ENCODE measurements at places on chromosomes 7 and 10.

- DNase-seq: no peak
These were observed 105.8 kb downstream of the USP6NL start for GRCh38 chr10:11505639-11506038.

- no peak for DNase-seq
These were observed 361.8 kb downstream of the GATA3 start for GRCh38 chr10:8416192-8416701.

GRCh38 chr7:105224884-105225651 is 163.7 kb downstream of the SRPK2 start:
- peak; percentile 97 for DNase-seq

- DNase-seq: no peak
These were observed 102.0 kb downstream of the SEMA3C start for GRCh38 chr7:80816806-80817205.

DNA sequence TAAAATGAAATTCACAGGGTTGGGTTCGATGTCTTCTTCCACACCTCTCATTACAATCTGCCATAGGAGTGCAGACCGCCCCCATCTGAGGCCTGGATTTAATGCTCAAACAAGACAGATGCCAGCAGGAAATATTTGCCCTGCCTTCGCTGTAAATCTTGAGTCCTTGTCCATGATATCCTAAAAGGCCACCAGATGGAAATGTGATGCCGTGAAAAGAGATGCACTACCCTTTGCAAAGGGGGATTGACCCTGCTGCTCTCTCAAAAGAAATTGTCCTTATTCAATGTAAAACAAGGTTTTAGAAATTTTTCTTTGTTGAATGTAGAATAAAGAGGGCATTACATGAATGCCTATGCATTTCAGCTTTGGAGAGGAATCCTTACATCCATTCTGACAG is 37.5 kb downstream of the AGAP4 start:
- DNase-seq: peak; percentile 12

- DNase-seq: no peak
These were observed 1084.2 kb downstream of the KCNMA1 start for GRCh38 chr10:76553263-76554032.

DNA sequence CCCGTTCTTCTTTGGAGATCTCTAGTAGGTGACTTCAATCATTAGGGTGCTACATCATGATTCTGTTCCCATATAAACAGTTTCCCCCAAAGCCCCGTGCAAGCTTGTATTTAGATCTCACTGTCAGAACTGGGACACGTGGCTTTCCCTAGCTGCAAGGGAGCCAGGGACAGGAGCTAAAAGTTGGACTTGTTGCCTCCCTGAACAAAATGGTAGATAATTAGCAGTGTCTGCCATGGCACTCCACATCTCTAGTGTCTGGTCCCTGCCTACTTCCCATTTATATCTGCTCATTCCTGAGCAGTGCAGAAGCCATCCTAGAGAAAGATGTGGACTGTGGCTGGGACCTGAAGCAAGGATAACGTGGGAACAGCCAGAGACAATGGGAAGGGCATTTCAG is 76.6 kb upstream of the FGFR2 start:
- DNase-seq: no peak

DNA sequence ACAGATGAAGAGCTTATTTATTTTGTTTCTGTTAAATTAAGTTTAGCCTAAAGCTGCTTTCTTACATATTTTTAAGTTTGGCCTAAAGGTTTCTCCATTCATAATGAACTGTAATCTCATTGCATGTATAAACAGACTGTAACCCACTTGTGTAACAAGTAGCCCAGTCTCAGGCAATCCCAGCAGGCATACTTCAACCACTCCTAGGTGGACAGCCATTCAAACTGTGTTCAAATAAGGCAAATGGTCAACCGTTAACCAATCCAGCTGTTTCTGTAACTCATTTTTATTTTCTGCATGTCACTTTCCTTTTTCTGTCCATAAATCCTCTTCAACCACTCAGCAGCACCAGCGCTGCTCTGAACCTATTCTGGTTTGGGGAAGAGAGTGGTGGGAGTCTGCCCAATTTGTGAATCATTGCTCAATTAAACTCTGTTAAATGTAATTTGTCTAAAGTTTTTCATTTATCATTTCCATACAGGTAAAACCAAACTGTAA is 35.9 kb downstream of the PHYHIPL start:
- DNase-seq: no peak

- peak; percentile 99 for DNase-seq
These were observed 57.2 kb downstream of the MAD1L1 start for GRCh38 chr7:2175514-2175913.

GRCh38 chr10:59302381-59302780 is 60.0 kb downstream of the FAM13C start:
- DNase-seq: no peak

- DNase-seq: no peak
These were observed 7.7 kb downstream of the MDFIC start for GRCh38 chr7:114929570-114929969.

GRCh38 chr10:49089152-49089551 is 26.2 kb downstream of the VSTM4 start:
- no peak for DNase-seq

GRCh38 chr7:43902542-43903054 is 3.8 kb downstream of the URGCP start:
- DNase-seq: no peak

DNA sequence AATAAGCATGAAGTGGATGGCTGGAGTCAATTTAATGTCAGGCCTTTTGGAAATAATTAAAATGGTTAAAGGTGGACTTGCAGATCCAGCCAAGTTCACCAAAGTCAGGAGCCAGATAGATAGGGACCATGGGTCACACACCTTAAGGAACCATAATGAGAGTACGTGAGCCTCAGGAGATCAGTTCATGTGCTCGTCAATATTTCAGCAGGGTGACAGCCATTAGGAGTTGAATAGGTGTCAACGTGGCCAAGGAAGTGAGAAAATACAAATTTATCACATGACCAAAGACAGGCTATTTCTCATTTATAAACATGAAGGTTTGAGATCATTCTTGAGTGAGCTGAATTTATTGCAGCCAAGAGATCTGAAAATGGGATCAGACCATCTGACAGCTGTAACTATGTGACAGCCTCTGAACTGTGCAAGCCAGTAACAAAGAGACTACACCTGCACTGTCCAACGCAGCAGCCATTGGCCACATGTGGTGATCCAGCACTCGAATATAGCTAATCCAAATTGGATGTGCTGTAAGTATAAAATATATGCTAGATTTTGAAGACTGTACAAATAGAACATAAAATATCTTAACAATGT is 249.7 kb upstream of the PTN start:
- DNase-seq: no peak

DNA sequence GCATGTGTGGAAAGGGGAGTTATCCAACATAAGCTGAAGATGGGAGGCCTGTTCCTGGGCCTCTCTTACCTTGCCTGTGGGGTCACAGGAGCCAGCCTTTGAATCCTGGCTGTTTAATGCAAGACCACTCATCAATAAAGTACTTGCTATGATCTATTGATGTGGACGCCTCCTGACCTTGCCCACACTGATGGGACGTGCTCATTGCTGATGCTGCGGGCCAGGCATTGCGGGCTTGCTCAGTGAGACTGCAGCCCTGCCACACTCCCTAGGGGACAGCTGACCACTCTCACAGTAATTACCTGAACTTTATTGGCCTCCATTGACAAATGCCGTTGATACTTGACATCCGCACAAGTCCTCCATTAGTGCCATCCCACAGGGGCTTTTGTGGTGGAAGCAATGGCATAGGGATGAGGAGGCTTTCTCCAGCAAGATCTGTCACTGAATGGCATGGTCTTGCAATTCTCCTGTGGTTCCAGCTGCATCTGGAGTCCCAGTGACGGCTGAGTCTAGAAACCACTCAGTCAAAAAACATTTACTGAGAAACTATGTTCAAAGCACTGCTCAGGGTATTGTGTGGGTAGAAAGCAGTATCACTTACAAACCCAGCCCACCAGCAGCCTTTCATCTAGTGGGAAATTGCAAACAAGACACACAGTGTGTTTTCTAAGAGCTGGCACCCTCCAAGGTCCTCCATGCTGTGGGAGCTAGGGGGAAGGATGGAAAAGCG is 135.1 kb upstream of the YAE1 start:
- no peak for DNase-seq

DNA sequence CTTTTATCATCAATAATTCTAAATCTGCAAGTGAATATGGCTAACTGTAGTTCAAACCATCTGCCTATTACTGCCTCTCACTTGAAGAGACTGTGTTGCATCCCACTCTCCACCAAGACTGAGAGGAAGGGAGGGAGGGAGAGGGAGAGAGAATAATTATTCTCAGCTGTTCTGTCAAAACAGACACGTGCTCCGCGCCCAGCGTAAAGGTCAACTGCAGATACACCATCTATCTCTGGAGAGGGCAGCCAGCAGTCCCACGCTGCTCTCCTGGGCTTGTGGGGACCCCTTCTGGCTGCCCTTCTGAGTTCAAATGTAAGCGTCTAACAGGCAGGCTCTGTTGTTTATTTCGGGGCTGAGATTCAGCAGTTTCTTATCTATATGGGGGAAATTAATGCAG is 625.5 kb upstream of the GALNT17 start:
- DNase-seq: peak; percentile 20

- DNase-seq: no peak
These were observed 248.0 kb upstream of the GALNT17 start for GRCh38 chr7:70883750-70884439.
